ENCODE measurements at places on chromosomes 6 and 20.

GRCh38 chr6:112563368-112563767 is 216.2 kb downstream of the RFPL4B start:
- peak; percentile 85 for DNase-seq

GRCh38 chr6:111865049-111865585 is 8.1 kb downstream of the FYN start:
- no peak for DNase-seq

DNA sequence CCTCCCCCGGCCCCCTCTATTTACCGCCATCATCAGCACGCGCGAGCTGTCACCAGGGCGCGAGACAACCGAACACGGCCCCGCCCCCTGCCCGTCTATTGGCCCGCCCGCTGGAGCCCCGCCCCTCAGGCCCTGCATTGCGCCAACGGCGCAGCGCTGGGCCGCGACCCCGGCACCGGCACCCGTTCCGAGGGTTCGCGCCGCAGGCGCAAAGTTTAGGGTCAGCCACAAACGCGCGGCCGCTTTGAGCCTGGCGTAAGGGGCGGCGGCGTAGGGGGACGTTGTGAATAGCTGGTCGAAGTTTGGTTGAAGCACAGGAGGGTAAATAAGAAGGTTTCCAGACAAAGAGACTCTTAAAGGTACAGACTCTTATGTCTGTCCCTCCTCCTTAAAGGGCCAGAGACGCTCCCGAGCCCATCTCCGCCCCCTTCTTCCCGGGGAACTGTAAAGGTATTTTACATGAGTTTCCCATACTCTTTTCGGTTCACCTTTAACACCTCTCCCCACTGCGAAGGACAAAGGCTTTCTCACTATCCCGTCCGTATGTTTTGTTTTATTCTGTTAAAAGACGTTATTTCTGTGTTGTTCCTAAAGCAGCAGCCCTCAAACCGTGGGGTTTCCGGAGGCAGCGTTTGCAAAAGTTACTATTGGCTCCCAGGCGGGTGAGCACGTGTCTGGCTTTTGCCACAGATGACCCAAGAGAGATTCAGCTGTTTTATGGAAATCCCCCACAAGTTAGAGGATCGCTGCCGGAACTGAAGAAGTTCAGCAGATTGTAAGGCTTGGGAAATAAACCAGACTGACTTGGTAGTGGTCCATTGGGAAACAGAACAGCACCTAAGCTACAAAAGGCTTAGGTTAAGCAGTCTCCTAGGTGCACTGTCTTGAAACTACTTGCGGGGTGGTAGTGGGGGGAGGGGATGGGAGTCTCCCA is at the start of gene USP49:
Gene USP49, minus strand, starts transcription at position 76 of the 934 bp plus-strand sequence. CDS start 88,392 bp downstream, outside the sequence.
- DNase-seq: peak; percentile 79

GRCh38 chr20:63533388-63533787 is 3.8 kb downstream of the PTK6 start:
- DNase-seq: no peak

- DNase-seq: no peak
Observed at GRCh38 chr20:3042625-3043024, 797 bp upstream of the GNRH2 start.

DNA sequence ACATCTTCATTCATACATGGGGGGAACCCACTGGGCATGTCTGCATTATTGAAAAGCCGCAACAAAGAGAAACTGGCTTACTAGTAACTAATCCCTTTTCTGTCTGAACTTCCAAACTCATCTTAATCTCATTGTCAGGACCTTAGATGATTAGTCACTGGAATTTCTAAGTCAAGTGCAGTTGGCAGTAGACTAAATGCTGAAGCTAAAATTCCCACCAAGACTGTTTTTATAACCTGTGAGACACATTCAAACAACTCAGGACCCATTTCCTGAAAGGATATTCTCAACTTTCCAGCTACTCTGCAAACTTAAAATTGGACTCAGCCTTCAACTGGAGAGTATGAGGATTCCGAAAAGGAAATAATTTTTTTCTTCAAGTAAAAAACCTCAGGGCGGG is 94.8 kb upstream of the SCAF8 start:
- peak; percentile 30 for DNase-seq

GRCh38 chr6:148874698-148875293 is 128.0 kb downstream of the UST start:
- peak; percentile 42 for DNase-seq

DNA sequence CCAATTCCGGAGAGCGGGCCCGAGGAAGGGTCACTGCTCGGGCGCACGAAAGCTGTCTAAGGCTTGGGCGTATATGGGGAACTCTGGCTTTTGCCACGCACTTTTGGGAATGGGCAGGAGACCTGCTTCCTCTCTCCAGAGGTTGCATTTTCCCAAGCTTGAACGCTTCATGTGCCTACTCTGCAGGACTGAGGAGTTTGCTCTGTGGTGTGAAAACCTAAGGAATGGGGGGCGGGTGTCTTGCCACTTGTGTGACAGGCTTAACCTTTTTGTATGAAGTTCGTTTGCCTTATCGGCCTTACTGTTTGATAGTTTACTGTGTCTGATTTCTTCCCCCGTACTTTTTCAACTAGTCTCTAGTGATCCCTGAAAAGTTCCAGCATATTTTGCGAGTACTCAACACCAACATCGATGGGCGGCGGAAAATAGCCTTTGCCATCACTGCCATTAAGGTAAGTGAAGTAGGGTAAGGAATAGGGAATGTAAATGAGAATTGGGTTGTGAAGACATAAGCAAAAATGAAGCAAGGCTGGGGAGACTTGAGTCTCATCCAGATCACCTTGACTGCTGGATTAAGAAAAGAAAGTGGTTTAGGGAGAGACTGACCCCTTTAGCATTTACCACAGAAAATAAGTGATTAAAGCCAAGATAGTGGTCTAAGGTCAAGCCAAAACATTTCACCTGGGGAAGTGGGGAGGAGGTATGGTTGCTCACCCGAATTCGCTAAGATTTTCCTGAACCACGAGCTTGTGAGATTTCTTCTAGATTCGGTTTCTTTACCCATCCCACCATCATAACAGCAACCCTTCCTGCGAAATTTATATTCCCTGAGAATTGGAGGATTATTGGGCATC is 627 bp downstream of the RPS18 start:
- no peak for DNase-seq

- no peak for DNase-seq
Observed at GRCh38 chr20:38804682-38805501, 605 bp upstream of the PPP1R16B start.

DNA sequence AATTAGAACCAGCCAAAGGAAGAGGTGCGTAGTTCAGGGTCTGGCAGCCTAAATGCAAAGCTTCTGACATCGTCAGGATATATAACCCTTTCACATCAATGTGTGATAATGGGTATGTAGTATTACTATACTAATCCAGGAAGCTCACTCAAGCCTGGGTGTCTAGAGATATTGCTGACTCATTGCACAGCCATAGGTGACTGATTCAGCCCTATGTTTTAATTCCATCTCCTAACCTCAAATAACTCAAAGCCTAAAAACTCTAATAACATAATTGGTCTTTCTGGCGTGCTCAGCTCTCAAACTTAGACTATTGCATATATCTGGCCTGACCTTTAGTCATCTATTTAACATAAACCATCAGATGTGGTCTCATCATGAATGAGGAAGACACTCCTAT is 658.4 kb downstream of the TBC1D32 start:
- peak; percentile 0 for DNase-seq

DNA sequence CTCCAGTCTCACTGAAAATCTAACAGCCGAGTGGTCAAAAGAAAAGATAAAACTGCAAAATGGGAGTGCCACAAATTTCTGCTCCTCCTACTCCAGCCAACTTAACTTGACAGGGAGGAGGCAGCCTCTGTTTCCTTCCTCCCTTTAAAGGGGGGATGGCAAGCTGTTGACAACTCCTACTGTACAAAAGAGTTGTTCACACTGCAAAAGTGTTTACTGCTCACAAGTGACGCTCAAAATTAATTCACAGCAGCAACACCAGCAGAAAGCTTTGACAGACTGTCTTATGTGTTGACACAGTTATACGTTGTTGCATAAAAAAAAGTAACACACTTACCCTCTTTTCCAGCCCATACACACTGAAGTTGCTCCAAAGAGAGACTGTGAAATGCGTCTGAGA is 169.8 kb downstream of the BACH2 start:
- no peak for DNase-seq

- no peak for DNase-seq
Observed at GRCh38 chr6:1212919-1213318, 99.0 kb upstream of the FOXQ1 start.

DNA sequence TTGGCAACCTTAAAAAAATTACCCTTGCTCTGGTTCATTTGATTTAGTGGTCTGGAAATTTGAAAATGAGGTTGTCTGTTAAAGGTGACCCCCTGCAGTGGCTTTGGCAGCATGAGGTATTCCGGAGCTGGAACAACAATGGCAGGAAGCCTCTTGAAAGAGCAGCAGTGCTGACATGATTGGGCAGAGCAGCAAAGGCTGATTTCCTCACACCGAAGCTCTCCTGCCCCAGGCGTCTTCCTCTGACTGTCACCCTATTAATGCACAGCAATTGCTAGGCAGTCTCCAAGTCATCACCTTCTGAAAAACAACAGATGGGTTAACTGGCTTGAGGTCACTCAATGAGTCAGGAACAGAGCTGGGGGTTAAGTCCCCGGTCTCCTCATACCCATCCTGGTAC is 241.8 kb upstream of the MMS22L start:
- DNase-seq: peak; percentile 2

- DNase-seq: no peak
Observed at GRCh38 chr20:9884061-9884460, 45.2 kb upstream of the PAK5 start.

DNA sequence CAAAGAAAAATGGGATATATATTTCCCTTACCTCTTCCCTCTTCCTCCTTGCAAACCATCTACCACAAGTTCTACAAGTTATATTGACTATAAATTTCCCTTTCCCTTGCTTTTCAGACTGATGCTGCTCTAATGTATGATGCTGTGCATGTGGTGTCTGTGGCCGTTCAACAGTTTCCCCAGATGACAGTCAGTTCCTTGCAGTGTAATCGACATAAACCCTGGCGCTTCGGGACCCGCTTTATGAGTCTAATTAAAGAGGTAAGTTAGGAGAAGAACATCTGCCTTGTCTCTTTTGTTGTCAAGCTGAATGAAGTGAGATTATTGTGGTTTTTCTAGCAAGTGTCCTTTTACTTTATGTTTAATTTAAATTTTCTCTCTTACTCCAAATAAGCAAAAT is 406.0 kb downstream of the GRIK2 start:
- no peak for DNase-seq

DNA sequence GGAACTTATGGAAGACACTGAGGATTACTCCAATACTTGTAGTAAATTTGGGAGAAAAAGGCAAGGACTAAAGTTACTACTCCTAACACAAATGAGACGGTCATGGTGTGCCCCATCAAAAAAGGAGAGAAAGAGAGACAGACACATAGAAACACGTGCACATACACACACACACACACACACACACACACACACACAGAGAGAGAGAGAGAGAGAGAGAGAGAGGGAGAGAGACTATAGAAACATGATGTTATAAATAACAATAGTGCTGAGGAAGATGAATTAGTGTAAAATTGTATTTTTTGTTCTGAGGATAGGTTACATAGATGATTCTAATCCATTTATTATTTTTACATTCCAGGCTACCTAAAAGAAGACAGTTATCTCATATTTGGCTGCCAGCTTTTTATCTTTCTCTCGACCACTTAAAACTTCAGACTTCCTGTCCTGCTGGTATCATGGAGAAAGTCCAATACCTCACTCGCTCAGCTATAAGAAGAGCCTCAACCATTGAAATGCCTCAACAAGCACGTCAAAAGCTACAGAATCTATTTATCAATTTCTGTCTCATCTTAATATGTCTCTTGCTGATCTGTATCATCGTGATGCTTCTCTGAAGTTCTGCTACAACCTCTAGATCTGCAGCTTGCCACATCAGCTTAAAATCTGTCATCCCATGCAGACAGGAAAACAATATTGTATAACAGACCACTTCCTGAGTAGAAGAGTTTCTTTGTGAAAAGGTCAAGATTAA is 10.5 kb downstream of the PLN start:
- peak; percentile 57 for DNase-seq

- DNase-seq: peak; percentile 91
Observed at GRCh38 chr6:75196081-75196687, 9.7 kb downstream of the COL12A1 start.

DNA sequence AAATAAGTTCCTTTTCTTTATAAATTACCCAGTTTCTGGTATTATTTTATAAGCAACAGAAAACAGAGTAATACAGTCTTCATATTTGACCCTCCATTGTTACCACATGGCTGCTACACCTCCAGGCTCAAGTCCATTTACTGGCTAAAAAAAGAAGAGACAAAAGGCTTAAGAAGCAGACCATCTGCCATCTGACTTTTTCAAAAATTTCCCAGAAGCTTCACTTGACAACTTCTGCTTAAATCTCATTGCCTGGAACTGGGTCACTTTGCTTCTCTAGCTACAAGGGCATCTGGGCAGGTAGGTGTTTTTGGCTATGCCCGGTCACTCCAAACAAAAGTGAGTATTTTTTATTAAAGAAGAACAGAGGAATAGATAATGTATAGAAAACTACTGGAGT is 118.0 kb downstream of the GRM1 start:
- DNase-seq: no peak

- no peak for DNase-seq
Observed at GRCh38 chr6:27250277-27251111, 3.0 kb downstream of the PRSS16 start.

DNA sequence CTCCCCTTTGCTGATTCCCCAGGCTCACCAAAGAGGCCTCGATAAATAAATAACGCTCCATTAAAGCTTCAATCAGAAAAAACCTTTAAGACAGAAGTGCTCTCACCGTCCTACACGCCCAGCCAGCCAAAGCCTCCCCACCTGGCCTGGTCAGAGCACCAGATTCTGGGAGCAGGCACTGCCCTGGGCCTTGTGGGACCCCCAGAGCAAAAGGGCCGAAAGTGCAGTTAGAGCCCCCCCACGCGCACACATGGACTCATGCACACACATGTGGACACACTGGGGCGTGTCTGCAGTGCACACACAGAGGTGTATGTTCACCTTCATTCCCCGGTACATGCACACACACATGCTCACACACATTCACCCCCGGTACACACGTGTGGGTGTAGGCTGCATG is 1.9 kb upstream of the NECAB3 start:
- DNase-seq: no peak

- no peak for DNase-seq
Observed at GRCh38 chr6:34650823-34651222, 45.7 kb downstream of the ILRUN start.

GRCh38 chr6:43089467-43089866 is 13.4 kb downstream of the PTK7 start:
- no peak for DNase-seq

DNA sequence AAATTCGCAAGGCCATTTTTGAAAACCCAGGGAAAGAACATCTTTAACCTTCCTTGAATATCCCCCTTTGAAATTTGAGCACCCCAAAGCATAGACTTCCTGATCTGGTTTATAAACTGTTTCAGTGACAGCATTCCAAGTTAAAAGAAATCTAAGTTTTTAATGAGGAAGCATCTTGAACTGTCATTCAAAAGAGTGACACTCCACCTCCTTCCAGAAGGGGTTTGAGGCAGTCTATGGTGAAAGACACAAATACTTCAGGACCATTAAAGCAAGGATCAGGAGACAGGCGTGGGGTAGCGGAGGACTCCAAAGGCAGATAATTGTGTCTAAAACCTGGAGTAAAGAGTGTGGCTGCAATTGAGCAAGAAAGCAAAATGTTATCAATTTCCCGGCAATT is 691 bp downstream of the GHRH start:
- no peak for DNase-seq

GRCh38 chr6:87045521-87046075 is 49.3 kb downstream of the CGA start:
- no peak for DNase-seq

- DNase-seq: no peak
Observed at GRCh38 chr6:137115658-137116057, 57.8 kb downstream of the IL22RA2 start.

- no peak for DNase-seq
Observed at GRCh38 chr6:136415351-136416007, 125.8 kb upstream of the BCLAF1 start.

GRCh38 chr20:62814060-62814708 is 2.7 kb upstream of the COL9A3 start:
- no peak for DNase-seq
